Effector memory CD8-positive, alpha-beta T cell (primary cell): ENCODE measurements at places on chromosomes 3 and 15.

- DNase-seq: no peak
Observed at GRCh38 chr3:127365163-127365798, 77.4 kb upstream of the PRR20G start.

- DNase-seq: no peak
Observed at GRCh38 chr3:63538919-63539318, 113.6 kb upstream of the SNTN start.

DNA sequence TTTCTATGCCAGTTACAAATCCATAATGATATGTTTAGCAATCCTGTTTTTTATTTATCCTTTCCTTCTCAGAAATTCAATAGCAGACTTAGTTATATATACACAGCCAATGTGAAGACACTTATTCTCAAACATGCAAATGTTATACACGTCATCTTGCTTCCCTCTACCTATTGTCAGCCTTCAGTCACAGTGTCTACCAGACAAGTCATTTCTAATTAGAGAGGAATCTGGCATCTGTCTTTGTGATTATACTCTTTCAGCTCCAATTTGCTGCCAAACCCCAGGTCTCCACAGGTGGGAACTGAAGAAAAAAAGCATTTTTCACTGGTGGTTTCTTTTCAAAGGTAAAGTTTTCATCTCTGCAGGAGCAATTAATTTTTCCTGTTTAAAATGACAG, 793.1 kb downstream of the AGBL1 start:
- DNase-seq: no peak

GRCh38 chr15:45169608-45170480, 17.9 kb downstream of the SHF start:
- DNase-seq: no peak

DNA sequence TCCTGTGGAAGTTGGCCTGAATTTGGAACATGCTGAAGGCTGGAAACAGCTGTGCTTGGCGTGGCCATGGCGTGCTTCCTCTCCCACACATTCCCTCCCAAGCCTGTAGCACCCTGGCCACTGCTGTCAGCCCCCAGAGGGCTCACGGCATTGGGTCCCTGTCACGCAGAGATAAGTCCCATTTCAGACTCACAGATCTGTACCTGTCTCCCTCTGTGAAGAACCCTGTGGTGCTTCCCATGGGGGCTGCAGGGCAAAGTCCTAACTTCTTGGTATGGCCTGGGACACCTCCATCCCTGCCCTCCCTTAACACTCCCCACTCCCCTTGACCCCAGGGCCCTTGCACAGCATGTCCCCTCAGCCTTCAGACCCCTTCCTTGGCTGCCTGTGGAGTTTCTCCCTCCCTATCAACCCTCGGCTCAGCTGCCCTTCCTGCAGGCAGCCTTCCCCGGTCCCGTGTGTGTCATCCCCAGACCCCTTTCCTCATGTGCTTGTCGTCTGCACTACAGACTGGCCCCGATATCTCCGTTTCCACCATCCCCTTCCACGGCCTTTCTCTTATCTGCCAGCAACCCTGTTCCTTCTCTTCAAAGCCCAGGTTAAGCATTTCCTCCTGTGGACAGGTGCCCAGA, 28.6 kb downstream of the ABTB1 start:
- no peak for DNase-seq

DNA sequence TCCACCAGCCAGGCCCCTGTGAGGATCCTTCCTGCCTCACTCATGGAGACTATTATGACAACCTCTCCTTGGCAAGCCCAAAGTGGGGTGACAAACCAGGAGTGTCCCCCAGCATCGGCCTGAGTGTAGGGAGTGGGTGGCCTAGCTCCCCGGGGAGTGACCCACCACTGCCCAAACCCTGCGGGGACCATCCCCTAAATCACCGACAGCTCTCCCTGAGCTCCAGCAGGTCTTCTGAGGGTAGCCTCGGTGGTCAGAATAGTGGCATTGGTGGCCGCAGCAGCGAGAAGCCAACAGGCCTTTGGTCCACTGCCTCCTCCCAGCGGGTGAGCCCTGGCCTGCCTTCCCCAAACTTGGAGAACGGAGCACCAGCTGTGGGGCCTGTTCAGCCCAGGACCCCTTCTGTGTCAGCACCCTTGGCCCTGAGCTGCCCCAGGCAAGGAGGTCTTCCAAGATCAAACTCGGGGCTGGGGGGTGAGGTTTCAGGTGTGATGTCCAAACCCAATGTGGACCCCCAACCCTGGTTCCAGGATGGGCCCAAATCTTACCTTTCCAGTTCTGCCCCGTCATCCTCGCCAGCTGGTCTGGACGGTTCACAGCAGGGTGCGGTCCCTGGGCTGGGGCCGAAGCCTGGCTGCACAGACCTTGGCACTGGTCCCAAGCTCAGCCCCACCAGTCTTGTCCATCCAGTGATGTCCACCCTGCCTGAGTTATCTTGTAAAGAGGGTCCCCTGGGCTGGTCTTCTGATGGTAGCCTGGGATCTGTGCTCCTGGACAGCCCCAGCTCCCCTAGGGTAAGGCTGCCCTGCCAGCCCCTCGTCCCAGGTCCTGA, 1.0 kb downstream of the LIMD1 start:
- DNase-seq: no peak

- no peak for DNase-seq
Observed at GRCh38 chr15:49674370-49674769, 53.5 kb downstream of the DTWD1 start.

- no peak for DNase-seq
Observed at GRCh38 chr3:171558188-171558696, 98.0 kb upstream of the TNIK start.

- no peak for DNase-seq
Observed at GRCh38 chr3:19473971-19474580, 325.8 kb downstream of the KCNH8 start.

DNA sequence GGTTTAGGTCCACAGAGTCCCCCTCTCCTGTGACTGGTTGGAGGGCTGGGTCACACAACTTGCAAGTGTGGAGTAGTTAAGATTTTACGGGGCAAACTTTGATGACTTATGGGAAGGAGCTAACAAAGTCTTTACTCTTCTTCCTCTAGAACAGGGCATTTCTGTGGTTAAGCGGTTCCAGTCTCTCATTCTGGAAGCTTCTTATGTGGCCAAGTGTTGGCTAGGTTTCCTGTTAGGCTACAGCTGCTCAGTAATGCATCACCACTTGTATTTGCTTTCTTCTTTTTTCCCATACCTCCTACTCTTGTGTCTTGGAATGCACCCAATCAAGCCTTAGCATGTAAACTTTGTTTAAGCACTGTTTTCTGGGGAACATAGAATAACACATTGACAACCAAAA, 100.6 kb upstream of the PLAAT1 start:
- DNase-seq: no peak

DNA sequence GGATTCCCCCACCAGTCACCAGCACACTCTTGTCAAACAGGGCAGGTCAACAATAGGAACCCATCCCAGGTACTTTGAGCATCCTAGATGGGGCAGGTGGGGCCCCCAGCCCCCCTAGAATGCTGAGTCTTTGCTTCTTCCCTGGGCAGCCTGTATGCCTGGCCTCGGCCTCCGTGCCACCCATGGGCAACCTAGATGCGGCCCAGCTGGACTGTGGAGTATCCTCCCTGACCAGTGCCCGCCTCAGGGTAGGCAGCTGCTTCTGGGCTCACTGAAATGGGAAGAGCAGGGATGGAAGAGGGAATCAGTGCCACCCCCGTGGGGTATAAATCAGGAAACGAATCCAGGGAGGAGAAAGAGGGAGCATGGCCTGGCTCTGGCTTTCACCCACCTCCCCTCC, 10.9 kb downstream of the DNAH1 start:
- DNase-seq: no peak

- no peak for DNase-seq
Observed at GRCh38 chr3:115843206-115843605, 219.9 kb downstream of the GAP43 start.

DNA sequence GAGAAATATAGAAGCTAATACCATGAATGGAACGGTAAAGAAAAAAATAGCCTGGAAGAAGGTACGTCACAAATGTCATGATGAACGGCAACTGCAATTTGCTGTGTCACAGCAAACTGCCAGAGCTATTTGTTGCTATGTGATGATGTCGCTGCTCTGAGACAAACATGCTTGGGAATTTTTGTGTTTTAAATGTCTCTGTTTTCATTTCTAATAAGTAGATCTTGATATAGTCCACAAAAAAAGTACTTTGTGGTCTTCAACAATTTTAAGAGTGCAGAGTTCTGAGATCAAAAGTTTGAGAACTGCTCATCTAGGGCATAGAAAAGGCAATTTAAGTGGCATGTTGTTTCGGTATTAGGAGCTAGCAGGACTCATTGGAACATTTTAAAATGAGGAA, 4.3 kb upstream of the NR1D2 start:
- DNase-seq: no peak

- DNase-seq: no peak
Observed at GRCh38 chr3:69579306-69580041, 159.8 kb upstream of the MITF start.

DNA sequence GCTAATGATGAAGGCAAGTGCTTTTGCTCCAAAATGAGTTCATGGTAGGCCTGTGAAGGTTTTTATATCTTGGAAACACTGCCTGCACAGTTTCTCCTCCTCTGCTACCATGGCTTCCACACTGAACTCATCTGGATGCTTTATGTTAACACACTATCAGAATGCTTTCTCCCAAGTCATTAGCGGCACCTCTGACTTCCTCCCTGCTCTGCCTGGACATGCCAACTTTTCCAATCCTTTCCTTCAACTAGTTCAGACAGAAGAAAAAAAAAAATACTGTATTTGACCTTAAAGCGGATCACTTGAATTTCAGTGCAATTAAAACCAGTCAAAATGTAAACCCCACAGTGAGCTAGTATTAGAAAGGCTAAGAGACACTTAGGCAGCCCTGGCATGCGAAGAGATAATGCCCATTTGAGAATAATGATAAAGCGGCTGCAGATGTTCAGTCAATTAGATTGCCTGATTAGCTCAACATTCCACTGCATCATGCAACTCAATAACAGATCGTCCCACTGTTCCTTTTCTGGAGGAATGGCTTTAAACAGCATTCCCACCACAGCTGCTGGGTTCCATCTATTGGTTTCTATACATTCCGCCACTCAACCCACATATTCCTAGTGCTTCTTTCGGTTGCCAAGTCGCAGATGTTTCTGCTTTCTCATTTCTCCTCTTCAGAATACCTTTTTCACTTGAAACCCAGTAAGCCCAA, 51.7 kb downstream of the CNTN3 start:
- DNase-seq: no peak

GRCh38 chr15:67564021-67564967, 21.8 kb downstream of the MAP2K5 start:
- DNase-seq: no peak

GRCh38 chr3:126050626-126051025, 33.3 kb downstream of the SLC41A3 start:
- DNase-seq: no peak

DNA sequence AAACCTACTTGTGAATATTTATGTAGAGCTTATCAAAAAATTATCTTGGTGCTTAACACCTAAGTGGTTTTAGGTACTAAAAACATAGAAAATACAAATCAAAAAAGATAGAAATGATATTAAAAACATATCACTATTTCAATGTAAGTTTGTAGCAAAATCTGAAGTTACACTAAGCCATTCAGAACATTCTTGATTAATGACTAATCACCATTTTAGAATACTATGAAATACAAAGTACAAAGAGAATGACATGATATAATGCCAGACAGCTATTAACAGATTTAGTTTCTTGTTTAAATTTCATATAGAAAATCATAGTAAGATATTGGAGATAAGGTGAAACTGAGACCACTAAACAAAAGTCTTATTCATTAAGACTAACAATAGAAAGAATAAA, 169.7 kb upstream of the AGTR1 start:
- DNase-seq: no peak

DNA sequence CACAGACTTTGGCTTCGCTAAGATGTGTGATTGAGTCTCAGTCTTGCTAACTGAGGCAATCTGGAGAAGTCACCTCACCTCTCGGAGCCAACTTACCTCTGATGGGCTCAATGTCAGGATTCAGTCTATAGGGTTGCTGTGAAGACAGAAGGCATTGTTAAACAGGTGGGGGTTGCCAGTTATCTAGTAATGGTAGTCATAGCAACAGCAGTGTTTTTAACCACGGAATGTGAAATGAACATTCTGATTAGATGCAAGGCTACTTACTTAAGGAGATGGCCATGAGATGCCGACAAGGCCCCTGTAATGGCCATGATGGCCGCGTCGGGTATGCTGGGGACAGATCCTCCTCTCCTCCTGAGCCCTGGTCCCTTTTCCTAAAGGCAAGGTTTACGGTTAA, 243.1 kb downstream of the GABRG3 start:
- DNase-seq: no peak

- DNase-seq: no peak
Observed at GRCh38 chr3:55717481-55717880, 230.4 kb upstream of the WNT5A start.

DNA sequence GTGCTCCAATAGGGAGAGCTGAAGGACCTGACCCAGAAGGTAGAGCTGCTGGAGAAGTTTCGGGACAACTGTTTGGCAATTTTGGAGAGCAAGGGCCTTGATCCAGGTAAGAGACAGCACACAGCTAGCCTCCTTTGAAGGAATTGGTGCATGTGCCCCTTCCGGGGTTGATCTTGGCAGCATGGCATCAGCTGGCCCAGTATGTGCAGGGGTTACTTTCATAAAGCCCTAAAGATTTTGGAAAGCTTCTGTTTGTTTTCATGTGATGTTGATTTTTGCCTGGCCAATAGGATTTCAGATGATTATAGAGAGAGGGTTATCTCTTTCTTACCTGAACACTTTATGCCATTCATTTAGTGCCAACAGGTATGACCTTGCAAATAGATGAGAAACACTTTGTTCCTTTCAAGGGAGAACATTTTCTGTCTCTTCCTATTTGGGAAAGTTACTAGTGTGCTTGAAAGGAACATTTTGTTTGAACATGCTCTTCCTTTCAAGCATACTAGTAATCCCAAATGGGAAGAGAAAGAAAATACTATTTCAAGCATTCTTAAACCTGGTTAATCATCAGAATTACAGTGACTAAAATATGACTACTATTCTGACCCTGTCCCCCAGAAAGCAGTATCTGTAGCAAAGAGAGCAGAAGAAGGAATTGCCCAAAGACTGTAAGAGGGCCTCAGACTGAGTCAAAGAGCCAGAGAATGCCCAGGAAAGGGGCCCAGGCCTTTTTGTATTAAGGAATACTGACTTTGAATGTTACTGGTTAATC, 7.5 kb downstream of the KNSTRN start:
- no peak for DNase-seq

GRCh38 chr3:71803248-71803647, 18.3 kb upstream of the PROK2 start:
- DNase-seq: no peak

DNA sequence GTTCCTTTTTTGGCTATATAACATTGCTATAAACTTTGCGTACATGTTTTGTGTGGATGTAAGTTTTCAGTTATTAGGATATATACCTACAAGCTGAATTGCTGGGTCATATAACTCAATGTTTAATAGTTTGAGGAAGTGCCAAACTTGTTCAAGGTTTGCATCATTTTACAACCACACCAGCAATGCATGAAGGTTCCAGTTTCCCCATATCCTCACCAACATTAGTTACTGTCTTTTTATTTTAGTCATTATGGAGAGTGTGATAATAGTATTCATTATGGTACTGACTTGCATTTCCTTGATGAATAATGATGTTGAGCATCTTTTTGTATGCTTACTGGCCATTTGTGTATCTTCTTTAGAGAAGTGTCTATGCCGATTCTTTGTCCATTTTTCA, 112.3 kb downstream of the NR1I2 start:
- DNase-seq: no peak
